ENCODE measurements at places on chromosomes 5 and 9.
A peak's percentile ranks its signal among the peaks of the same experiment; 100 is the strongest.

DNA sequence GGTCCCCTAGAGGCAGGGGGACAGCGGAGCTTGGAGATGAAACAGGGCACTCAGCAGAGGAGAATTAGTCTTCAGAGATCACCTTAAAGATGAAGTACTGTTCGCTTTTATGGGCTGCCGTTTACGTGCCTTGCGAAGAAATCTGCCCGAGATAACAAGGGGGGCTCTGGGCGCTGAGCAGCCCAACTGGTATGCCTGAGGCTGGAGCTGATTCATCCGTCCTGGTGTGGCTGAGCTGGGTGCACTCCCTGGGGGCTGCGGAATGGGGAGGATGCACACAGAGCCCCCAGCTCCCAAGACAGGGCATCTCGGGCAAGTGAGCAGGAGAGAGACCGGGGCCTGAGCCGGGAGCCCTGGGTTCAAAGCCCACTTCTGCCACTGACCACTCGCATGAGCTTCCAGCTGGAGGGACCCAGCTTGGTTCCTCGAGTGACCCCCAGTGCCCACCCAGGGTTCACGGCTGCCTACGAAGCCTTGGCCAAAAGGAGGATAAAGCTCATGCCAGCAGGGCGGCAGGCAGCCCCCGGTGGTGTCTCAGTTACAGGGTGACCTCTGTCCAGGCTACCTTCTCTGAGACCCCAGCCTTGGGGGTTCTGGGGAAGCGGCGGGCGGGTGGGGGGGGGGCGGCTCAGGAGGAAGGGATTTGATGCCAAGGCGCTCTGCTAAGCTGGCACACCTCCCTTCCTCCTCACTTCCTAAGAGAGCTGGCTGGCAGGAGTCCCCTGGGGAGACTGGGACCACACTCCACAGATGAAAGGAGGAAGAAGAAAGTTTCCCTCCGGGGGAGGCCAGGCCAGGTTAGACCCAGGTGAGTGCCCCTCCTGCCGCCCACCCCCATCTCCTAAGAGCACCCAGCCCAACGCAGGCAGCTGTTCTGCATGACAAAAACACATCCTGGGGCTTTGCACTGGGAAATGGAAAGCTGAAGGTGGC, 5.7 kb downstream of the FIBCD1 start:
- DNase-seq, result no peak

- no peak for DNase-seq
Observed at GRCh38 chr5:100889896-100890295, 13.2 kb downstream of the ST8SIA4 start.

- DNase-seq, result peak; percentile 51
Observed at GRCh38 chr9:113578882-113579282, 115.4 kb downstream of the RGS3 start.

GRCh38 chr5:135025730-135026644, 8.0 kb downstream of the PITX1 start:
- DNase-seq, result no peak

DNA sequence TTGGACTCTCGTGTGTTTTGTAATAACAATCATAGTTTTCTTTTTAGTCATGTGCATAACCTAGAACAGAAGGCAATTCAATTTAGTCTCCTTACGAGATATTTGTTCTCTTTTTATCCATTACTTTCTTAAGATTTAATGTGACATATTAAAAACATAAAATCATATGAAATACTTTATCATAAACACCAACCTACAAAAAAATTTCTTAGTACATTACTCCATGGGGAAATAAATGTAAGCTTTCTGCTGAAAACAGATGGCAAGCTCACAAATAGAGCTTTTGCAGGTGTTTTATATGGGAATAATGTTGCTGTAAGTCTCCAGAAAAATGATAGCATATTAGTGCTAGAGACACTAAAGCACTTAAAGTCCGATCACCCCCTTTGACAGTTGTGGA, 1035.2 kb upstream of the ARRDC3 start:
- no peak for DNase-seq

GRCh38 chr9:130095872-130096271, 42.2 kb downstream of the GPR107 start:
- DNase-seq, result no peak

- DNase-seq, result no peak
Observed at GRCh38 chr5:160635046-160635445, 213.4 kb downstream of the PTTG1 start.

All from hematopoietic multipotent progenitor cell (in vitro differentiated cells).